NCI-H187 treated with DMSO at 0.1 percent for 48 hours (cell line): ENCODE measurements at places on chromosomes 11 and 22.

DNA sequence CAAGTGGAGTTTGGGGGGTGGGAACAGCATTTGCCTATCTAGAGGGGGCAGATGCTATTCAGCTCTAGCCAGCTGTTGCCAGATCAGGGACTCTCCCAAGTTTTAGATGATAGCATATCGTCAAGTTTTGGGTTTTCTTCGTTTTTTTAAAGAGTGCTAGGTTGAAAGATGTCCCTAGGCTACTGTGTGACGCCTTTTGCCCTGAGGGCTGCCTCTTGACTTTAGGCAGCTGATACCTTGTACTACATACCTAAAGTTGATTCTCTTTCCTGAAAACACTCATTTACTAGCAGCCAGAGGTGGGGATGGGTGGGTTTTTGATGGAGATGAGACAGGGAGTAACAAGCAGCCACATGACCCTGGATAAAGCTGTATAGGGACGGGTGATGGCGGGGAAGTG lies 87.1 kb downstream of the ABTB2 start:
- DNase-seq, result no peak

GRCh38 chr11:8593935-8594909 lies at the start of gene STK33:
Gene STK33, minus strand, starts transcription at chr11:8594228. Its CDS starts 119,323 bp downstream, at chr11:8474905.
- peak; percentile 17 for DNase-seq

GRCh38 chr11:113977701-113978100 lies 2.8 kb downstream of the HTR3A start:
- no peak for DNase-seq

GRCh38 chr11:59676205-59676604 lies 7.4 kb upstream of the PATL1 start:
- no peak for DNase-seq

DNA sequence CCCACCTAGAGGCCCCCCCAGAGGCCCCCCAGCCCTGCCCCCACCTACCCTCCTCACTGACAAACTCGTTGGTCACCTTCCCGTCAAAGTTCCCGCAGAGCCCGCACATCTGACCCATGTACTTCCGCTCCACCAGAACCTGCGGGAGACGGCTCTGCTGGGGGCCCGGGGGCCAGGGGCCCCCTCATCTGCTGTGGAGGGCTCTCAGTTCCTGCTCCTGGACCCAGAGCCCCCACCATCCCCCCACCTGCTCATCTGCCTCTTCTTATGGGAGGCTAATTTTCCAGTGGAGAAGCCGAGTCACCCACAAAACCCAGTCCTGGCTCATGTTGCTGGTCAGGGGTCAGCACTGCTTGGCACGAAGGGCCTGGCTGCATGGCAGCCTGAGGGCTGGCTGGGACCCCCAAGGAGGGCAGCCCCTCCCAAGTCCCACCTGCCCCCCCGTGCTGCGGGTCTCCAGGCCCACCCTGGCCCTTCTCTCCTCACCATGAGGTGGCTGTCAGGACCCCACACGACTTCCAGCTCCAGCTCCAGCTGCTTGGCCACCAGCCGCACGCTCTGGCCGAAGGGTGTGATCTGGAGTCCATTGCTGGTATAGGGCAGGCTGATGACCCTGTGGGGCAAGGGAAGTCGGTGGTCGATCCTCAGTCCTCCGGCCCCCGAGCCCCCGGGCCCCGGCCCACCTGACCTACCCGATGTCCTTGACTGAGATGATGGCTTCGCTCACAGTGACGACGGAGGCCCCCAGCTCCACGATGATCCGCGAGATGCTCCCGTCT lies 5.2 kb downstream of the MUC6 start:
- no peak for DNase-seq

DNA sequence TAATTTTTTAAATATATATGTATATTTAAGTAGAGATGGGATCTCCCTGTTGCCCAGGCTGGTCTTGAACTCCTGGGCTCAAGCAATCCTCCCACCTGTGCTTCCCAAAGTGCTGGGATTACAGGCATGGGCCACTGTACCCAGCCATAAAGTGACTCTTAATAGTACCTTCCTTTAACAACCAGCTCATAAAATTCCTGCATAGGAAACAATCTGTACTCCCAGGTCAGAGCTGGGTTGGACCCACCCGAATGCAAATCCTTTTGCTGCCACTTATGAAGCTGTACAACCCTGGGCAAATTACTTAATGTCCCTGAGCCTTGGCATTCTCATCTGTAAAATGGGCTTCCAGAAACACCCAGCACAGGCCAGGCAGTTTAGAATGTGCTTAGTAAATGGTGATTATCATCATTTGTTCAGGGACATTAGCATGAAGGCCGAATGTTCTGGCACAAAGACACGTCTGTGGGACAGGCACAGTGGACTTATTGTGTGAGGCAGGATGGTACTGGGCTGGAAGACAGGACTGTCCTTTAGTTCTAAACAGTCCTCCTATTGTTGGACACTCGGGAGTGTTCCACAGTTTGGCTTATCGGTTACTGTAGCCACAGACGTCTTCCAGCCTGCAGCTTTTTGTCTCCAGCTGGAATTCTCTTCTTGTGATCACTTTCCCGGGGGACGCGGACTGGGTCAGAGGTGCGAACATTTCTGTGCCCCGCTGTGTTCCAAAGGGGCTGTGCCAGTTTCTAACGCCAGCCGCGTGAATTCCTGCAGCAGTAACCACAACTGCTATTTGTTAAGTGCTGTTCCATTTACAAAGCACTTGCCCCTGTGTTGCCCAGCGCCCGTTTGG lies 6.0 kb downstream of the PDXP start:
- no peak for DNase-seq

GRCh38 chr22:40094485-40094884 lies 83.2 kb upstream of the TNRC6B start:
- DNase-seq, result no peak

- no peak for DNase-seq
These were observed at the start of gene OR52I1 for GRCh38 chr11:4593739-4594138. Gene OR52I1, plus strand, starts transcription at chr11:4594039. Its CDS starts 0 bp downstream, at chr11:4594039.

DNA sequence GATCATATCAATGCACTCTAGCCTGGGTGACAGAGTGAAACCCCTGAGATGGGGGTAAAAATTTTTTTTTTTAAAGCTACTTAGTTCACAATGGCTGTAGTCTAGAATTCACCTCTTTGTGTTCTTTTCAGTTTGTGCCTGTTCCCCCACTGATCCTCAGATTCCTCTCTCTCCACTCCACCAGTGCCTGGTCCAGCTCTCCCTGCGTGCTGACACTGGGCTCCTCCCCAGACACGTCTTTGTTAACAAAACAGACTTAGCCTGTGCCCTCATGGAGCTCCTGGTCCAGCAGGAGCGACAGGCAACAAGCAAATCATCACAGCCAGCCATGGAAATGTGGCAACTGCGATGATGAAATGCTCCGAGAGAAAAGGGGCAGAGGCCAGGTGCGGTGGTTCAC lies 34.0 kb downstream of the IFT27 start:
- no peak for DNase-seq

DNA sequence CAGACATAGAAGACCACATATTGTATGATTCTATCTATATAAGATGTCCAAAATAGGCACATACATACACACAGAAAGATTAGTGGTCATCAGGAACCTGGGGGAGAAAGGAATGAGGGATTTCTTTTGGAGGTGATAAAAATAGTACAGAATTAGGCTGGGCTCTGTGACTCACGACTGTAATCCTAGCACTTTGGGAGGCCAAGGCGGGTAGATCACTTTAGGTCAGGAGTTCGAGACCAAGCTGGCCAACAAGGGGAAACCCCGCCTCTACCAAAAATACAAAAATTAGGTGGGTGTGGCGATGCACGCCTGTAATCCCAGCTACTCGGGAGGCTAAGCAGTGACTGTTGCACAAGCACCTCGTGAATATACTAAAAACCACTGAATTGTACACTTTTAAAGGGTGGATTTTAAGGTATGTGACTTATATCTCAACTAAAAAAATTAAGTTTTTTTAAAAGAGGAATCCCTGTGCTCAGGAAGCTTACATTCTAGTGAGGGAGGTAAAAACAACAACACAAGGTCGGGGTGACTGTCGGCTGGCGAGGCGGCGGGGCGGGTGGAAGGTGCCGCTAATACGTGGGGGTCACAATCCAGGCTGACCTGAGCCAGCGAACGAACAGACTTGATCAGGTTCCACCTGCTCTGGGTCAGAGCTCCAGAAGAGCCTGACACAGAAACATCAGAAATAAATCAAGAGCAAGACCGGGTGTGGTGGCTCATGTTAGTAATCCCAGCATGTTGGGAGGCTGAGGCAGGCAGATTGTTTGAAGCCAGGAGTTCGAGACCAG lies 25.3 kb upstream of the TESMIN start:
- no peak for DNase-seq

- DNase-seq, result no peak
These were observed 253.1 kb downstream of the FAT3 start for GRCh38 chr11:92477686-92478085.

GRCh38 chr11:26944866-26945664 lies 48.8 kb upstream of the FIBIN start:
- DNase-seq, result no peak

DNA sequence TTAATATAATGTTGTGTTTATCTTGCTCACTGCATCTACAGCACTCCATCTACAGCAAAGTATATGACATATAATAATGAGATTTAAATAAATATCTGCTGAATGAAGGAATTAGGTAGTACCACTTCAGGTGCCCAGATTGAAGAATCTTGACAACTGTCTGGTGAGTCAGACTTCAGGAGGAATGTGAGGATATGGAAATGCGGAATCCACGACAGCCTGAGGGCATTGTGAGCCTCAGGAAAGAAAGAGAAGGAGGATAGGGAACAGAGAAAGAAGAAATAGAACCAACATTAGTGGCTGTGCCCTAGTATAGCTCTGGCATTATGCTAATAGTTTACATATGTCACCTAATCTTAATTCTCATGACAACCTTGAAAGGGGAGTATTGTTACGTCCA lies 304.4 kb downstream of the AASDHPPT start:
- no peak for DNase-seq

- no peak for DNase-seq
These were observed 154.2 kb upstream of the NAV2 start for GRCh38 chr11:19558189-19558986.

DNA sequence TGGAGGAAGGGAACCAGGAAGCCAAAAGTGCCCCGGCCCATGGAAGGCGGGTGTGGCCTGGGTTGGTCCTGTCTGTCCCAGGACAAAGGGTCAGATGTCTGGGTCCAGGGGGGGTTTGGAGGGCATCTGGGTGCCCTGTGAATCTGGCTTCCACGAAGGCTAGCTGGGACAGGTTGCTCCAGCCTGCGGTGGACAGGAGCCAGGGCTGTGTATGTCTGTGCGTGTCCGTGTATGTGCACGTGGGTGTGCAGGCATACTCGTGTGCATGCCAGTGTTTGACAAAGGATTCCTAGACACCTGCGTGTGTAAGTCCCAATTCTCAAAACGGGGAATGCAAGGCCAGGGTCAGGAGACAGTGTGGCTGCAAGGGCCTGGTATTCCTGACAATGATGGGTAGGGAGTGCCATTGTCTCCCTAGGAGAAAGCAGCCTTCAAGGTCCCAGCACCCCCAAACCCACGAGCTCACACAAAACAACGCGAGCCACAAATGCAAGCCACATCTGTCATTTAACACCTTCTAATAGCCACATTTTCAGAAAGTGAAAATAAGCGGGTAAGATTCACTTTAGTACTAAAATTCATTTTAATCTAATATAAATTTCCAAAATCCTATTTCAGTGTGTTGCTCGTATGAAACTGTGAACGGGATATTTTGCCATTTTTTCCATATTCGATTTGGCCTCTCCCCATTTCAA lies 78.4 kb upstream of the WNT7B start:
- no peak for DNase-seq

DNA sequence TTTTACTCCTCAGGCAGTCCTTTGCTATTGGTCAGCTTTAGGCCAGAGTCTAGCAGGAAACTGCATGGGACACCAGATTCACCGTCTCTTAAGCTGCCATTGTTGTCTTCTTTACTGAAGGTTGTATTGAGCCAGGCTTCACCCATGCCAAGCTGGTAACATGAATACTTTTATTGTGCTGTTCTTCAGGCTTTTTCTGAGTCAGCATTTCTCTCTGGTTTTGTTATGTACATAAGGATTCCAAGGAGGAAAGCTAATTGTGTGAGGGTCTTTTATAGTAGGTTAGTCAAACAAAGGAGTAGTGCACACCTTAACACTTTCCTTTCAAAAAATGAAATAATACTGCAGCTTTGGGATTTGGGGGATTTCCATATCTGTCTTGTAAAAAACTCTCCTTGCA lies 252.8 kb downstream of the JRKL start:
- no peak for DNase-seq

GRCh38 chr22:20430720-20431510 lies 6.7 kb downstream of the SCARF2 start:
- no peak for DNase-seq

- no peak for DNase-seq
These were observed 4.3 kb upstream of the ACR start for GRCh38 chr22:50733521-50734342.

DNA sequence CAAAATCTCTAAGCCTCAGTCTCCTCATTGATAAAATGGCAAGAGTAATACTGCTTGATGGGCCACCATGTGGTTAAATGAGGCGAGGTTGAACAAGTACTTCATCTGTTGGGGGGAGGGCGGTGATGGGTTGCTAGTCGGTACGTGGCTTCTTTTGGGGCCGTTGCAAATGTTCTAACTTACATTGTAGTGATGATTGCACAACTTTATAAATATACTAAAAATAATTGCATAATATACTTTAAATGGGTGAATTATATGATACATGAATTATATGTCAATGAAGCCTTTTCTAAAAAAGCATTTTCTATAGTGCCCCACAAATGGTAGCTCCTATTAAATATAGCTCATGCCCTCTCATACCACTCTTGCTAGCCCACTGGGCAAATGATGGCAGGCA lies 6.5 kb downstream of the MS4A8 start:
- DNase-seq, result no peak

DNA sequence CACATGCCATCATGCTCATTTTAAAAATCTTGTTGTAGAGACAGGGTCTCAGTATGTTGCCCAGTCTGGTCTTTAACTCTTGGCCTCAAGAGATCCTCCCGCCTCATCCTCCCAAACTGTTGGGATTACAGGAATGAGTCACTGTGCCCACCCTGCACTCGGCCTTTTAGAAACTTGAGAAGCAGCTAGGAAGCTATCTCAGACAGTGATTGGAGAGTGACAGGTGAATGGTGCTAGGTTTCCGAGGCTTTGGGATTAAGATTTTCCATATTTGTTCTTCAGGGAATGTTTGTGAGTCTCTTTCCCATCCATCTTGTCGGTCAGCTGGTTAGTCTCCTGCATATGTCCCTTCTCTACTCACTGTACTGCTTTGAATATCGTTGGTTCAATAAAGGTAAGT lies 10.5 kb downstream of the EI24 start:
- no peak for DNase-seq

DNA sequence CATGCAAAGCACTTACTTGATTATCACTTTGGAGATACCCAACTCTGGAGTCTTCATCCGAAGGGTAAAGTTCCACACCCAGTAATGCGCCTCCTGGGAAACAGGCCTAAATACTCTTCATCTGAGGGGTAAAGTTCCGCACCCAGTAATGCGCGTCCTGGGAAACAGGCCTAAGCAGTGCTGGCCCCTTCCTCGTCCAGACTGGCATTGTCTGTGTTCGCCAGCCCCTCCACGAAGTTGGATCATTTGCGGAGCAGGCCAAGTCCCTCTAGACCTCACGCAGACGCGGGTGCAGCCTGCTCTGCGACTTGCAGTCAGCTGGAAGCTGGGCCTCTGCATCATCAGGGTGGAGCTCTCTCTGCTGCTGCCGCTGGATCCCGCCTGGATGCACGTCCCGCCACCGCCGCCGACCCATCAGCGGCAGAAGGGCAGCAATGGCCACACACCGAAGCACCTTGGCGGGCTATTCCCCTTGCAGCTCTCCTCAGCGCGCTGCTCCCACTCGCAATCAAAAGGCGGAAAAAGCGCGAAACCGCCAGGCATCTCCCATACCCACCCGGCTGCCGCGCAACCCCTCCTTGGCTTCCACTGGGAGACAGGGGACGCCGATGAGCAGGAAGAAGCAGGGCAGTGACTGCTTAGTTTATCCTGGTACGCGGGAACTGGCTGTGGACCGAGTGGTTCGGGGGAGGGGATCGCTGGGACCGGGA lies 34.1 kb upstream of the GLYATL1 start:
- no peak for DNase-seq
